NCI-H2081 treated with DMSO at 0.1 percent for 48 hours (cell line): ENCODE measurements at places on chromosomes 11 and 22.

- DNase-seq: no peak
Measured at GRCh38 chr11:14224395-14224794, 134.6 kb downstream of the RRAS2 start.

GRCh38 chr11:108468478-108468864 is 1.1 kb upstream of the C11orf65 start:
- no peak for DNase-seq

DNA sequence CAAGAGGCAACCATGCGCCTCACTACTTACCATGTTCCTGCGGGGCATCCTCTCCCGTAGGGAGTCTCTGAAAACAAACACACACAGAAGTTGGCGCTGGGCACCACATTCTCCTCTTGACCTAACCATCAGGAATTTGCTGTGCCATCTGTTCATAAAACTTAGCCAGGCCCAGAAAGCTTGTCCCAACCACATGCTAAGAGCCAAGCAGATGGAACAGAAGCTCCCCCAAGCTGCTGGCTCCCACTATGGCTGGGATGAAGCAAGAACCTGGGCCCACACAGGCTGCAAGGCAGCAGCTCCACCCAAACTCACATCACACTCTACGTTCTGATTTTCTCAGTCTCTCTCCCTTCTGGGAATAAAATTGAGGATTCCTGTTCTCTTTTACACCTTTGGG is 17.4 kb downstream of the HPS4 start:
- no peak for DNase-seq

- DNase-seq: no peak
Measured at GRCh38 chr11:67409781-67410368, 5.6 kb upstream of the CARNS1 start.

GRCh38 chr22:47389201-47389600 is 626.8 kb downstream of the TBC1D22A start:
- DNase-seq: no peak

- DNase-seq: no peak
Measured at GRCh38 chr11:105862736-105863367, 159.2 kb downstream of the MSANTD4 start.

- no peak for DNase-seq
Measured at GRCh38 chr22:19962246-19962908, 20.8 kb upstream of the TXNRD2 start.

DNA sequence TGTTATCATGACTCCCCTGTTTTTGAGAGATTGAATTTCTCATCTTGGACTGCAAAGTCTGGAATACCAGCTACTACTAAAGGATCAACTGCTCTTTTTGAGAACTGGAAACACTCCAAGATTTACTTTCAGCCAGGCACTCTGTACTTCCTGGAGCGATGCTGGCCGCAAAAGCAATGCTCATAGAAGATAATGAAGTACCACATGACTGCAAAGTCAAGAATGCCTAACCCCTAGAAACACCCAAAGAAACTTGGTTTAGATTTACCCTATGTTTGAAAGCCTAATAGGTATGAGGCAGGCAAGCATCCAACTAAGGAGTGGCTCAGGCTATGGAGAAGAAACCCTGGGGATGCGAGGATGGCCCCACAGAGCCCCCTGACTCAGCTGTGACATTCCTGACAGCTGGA is 47.7 kb upstream of the ARHGAP20 start:
- no peak for DNase-seq

DNA sequence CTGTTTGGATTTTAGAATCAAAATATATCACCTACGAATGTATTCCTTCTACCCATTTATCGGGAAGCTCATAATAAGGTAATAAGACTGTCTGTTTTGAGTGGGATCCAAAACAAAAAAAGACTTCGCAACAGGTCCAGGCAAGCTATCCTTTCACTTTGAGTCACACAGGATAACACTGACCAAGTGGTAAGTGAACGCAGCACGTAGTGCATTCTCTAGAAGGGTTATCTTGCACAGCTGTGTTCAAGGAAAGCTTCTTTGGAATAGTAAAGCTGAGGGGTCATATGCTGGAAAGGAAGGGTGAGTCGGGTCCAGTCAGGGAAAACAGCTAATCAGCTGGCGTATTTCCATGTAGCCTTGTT is 22.3 kb upstream of the NRGN start:
- DNase-seq: no peak

- no peak for DNase-seq
Measured at GRCh38 chr22:37419969-37420685, 7.2 kb downstream of the ELFN2 start.

DNA sequence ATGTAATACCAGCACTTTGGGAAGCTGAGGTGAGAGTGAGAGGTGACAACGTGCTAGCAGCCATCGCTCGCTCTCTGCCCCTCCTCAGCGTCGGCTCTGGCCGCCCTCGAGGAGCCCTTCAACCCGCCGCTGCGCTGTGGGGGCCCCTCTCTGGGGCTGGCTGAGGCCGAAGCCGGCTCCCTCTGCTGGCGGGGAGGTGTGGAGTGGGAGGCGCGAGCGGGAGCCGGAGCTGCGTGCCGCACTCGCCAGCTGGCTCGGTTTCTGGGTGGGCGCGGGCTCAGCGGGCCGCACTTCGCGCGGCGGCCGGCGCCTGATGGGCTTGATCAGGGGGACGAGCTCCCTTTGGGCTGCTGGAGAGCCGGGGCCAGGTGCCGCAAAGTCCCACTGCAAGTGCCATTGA is 98.9 kb upstream of the UBASH3B start:
- no peak for DNase-seq

DNA sequence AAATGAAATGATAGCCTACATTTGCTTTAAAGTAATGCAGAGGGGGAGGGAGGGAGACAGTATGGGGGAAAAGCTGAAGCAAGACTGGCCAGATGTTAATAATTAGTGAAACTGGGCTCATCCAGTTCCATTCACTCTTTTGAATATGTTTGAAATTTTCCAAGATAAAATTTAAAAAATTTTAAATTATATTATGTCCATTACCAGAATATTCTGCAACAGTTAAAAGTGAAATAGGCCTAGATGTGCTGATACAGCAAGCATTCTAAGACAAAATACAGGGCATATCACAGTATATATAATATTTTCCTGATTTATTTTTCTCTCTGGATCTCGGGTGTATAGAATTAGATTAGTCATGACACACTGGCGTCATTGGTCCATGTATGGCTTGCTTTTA is 13.6 kb upstream of the ZNRF3 start:
- no peak for DNase-seq

- DNase-seq: no peak
Measured at GRCh38 chr11:121419836-121420235, 32.3 kb upstream of the SORL1 start.

DNA sequence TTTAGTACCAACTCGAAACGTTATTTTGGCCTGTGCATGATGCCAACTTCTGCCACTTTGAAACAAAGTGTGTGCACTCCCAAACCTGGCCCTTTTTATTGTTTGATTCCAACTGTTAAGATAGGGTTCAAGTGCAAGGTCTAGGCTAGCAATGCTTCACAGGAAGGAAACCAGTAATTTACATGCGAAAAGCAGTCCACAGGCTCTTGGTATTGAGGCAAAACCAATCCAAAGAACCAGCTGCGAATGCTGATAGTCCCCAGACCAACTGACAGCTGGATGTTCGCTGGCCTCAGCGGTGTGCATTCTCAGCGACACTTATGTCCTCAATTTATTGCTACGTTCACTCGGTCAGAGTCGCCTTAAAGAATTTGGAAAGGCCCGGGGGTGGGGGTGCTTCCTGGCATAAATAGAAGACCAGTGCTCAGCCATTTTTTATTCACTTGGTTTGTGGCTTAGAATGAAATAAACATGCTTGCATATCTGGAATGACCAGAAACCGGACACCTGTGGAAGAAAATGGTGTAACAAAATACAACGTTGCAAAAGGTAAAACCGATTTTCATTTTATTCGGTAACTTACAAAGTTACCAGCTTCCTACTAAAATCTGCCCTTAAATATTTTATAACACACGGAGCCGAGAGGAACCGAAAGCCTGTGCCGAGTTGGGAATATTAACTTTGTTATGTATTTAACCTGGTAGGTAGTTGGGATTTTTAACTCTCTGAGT is 1.6 kb downstream of the CPT1A start:
- no peak for DNase-seq

DNA sequence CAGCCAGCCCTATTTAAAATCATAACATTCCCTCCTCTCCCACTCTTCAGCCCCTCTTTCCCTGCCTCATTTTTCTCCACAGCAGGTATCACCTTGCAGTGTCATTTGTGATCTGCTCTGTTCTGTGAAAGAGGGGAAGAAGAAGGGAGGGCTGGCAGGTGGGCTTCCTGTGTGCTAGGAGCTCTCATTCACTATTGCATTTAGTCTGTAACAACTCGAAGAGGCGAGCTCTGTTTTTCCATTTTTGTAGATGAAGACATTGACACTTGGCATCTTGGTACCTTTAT is 52.1 kb upstream of the CRYBB3 start:
- no peak for DNase-seq

DNA sequence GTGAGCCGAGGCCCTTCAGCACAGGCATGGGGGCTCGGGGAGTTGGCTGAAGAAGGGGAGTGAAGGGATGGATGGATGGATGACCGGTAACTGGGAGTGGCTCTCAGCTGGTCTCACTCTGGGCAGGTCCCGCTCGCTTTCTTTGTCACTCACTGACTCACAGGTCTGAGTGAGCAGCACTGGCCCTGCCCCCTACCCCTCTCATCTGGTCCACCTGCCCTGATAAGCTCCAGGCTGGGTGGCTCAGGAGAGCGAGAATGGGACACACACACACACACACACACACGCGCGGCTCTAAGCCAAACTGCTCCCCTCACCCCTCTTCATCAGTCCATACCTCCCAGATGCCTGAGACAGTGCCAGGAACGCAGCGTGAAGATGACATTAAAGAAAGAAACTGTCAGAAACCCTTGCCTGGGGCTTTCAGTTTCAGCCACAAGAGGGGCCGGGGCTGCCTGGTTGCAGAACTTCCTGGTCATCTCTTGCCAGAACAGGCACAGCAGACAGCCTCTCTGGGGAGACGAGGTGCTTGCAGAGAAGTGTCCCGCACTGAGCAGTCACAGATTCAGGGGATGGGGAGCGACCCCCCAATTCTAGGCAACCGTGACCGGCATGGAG is 16.5 kb upstream of the SHISAL1 start:
- DNase-seq: no peak

- DNase-seq: no peak
Measured at GRCh38 chr11:104594228-104594958, 303.9 kb downstream of the CASP12 start.

- DNase-seq: no peak
Measured at GRCh38 chr11:75333807-75334140, 17.7 kb downstream of the ARRB1 start.

DNA sequence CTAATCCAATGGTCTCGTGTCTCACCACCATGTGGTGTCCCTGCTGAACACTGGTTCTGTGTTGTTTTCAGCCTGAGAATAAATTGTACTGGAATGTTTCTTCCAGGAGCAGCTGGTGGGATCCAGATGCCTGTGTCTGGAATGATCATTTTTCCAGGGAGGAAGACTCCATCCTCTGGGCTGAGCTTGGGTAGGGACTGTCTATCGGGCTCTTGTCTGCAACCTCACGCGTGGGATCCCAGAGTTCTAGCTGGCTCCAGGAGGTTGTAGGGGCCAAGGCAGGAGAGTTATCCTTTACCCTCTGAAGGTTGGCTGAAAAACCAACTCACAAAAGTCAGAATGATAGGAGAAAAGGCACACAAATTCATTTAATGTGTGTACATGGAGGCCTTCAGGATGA is 144.1 kb upstream of the B3GAT1 start:
- DNase-seq: no peak

GRCh38 chr11:58788355-58789023 is 56.0 kb downstream of the GLYATL2 start:
- DNase-seq: peak; percentile 36

DNA sequence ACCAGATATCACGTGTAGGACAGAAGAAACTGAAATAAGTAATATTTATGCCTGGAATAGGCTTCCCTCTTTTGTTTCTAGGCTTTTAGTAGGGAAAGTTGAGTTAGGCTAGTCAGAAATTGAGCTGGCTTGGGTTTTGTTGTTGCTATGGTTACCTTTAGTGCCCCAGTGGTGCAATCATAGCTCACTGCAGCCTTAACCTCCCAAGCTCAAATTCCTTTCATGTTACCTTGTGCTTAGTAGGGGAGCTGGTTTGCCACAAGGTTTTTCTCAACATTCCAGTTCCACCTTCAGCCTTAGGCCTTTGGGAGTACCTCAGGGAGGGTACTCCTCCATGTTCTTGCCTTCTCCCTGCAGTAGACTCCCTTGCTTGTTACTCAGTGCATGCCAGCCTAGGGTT is 69.1 kb upstream of the SUSD2 start:
- no peak for DNase-seq

DNA sequence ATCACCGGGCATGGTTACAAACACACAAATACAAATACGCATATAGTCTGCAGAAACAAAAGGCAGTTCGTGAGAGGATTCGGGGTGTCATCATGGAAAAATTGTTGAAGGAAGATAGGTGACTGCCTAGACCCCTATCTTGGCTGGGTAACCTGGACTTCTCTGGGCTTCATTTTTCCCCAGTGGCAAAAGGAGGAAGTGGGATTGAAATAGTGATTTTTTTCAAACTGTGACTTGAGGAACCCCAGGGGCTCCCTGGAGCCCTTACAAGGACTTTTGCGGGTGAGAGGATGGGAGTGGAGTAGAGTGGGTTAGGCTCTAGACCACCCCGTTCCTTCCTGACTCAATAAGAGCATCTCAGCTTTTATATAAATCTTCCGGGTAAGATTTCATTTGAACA is 1.0 kb upstream of the ELF5 start:
- no peak for DNase-seq

DNA sequence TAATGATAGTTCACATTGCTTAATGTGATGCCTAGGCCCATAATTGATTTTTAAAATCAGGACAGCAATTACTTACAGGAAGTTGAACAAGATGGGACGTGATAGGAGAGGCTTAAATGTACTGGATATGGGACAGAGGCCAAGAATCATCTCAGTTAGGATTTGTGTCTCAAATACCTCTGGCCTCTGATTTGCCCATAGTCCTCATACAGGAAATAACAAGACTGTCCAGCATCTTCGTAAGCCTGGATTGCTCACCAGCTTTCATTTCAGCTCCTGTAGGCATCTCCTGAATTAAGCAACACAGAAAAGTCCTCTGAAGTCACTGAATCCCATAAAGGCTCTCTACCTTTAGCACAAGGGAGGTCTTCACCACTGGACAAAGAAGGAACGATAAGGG is at the start of gene MRGPRX3:
Gene MRGPRX3, plus strand, starts transcription at position 231 of the 400 bp plus-strand sequence. CDS start 4,632 bp downstream, outside the sequence.
- DNase-seq: no peak
